Stimulated activated CD8-positive, alpha-beta memory T cell treated with anti-CD3 and anti-CD28 coated beads, Interleukin-7, amount 100 ng/mL, for 24 hours (primary cell): ENCODE measurements at places on chromosomes 11 and 22.

- DNase-seq = no peak
Measured at GRCh38 chr11:35436581-35437250, 17.4 kb upstream of the SLC1A2 start.

- DNase-seq = no peak
Measured at GRCh38 chr11:89613911-89614310, 96.2 kb upstream of the TRIM77 start.

DNA sequence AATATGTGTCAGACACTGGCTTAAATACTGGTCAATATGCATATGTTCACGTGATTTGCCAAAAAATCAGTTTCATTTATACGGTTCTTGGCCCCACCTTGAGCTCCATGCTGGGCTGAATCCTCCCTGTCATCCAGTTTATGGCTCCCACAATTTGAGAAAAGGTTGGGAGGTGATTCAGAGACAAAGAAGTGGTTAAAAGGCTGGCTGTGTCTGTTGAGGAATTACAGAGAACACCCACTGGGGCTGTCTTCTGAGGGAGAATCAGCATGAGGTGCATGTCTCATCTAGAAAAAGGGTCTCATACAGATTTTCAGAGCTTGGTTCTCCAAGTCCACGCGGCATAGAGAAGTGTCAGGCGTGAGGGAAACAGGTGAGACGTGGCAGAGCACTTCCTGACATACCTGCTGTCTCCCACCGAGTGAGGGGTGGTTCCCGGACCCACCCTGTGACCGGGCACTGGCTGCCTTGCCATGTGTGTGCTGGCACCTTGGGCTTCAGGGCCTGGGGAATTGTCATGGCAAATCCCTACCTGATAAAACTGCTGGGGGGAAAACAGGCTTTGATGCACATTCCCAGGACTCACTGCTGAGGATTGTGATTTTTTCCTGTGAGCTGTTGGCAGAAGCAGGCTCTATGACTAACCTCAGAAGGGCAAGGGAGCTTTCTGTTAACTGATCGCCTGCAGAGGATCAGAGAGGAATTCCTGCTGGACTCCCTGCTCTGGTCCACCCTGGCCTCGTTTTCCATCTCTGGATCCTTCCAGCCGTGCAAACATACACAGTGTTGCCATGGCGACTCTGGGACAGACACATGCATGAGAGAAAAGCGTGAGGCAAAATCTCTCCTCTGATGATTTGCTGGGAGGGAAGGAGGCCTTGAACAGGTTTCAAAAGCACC lies 223.6 kb downstream of the ADAMTS15 start:
- no peak for DNase-seq

DNA sequence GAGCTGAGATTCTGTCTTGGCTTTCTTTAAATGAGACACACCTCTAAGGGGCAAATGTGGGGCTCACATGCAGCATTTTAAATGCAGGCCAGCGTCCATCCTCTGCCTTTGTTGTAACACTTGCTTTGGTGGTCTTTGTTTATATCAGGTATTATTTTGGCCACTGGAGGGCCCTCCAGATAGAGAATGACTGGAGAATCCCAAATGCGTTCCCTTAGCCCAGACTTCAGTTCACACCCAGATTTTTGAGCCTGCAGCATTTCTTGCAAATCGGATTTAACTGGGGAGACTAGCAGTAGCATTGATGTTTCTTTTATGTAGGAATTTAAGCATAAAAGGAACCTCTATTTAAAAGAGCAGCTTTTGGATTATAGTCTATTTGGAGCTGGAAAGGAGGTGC lies 200.2 kb upstream of the SORL1-AS1 start:
- no peak for DNase-seq

DNA sequence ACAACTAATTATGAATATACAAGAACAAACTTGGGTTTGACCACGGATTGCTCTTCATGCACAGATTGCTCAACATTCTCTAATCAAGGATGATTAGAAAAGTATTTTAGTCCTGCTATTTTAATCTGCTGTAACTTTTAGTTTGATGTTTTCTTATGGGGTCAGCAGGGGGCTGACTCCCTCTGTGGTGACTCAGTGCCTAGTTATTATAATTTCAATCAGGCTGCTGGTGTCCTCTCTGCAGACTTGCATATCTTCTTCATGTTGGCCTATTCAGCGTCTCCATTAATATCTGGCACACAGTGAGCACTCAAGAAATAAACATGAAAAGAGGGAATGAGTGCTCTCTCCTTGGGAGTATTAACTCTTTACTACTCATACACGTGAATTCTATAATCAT lies 223.8 kb upstream of the DDI1 start:
- DNase-seq = no peak

- no peak for DNase-seq
Measured at GRCh38 chr11:134460881-134461280, 48.8 kb upstream of the B3GAT1 start.

- DNase-seq = no peak
Measured at GRCh38 chr11:80669620-80670019, 1228.8 kb upstream of the TENM4 start.

- DNase-seq = no peak
Measured at GRCh38 chr11:111570796-111571195, 30.3 kb downstream of the LAYN start.

GRCh38 chr22:24707470-24707801 lies 67.1 kb downstream of the PIWIL3 start:
- DNase-seq = no peak
